ENCODE measurements at places on chromosomes 1 and 21.

GRCh38 chr1:85344256-85344694 lies 67.8 kb upstream of the BCL10 start:
- no peak for DNase-seq

DNA sequence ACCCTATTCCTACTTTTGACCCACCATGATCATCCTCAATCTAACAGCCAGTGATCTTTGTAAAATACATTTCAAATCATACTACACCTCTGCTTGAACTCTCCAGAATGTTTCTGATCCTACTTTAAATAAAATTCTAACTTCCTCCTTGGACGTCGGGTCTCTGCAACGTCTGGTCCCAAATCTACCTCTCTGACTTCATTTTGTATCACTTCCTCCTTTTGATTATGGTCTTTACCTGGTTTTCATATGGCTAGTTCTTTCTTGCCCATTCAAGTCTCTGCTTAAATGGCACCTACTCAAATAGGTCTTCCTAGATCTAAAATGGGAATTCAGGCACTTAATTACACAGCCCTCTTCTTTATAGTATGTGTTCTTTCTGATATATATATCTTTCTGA lies 18.2 kb downstream of the PLPPR4 start:
- DNase-seq, result no peak

GRCh38 chr21:25489673-25490072 lies 117.6 kb downstream of the MRPL39 start:
- no peak for DNase-seq

DNA sequence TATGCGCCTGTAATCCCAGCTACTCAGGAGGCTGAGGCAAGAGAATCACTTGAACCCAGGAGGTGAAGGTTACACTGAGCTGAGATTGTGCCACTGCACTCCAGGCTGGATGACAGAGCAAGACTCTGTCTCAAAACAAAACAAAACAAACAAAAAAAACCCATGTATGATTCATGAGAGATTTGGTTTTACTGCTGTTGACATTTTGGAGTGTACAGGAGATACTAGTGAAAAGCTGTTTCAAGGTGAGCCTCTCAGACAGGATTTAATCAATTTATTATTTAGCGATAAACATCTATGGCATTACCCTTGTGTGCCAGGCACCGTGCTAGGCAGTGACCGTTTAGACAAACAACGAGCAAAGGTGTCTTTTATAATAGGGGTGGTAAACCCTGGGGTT lies 16.5 kb downstream of the LHX4 start:
- no peak for DNase-seq

GRCh38 chr1:153613406-153613805 lies 469 bp upstream of the S100A16 start:
- DNase-seq, result no peak

DNA sequence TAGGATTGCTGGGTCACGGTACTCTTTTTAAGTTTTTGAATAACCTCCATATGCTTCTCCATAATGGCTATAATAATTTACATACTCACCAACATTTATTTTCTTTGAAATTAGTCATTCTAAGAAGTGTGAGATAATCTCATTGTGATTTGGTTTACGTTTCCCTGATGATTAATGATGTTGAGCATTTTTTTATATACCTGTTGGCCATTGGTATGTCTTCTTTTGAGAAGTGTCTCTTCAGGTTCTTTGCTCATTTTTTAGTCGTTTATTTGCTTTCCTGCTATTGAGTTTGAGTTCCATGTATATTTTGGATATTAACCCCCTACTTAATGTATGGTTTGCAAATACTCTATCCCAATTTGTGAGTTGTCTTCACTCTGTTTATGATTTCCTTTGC lies 9.3 kb downstream of the RNF187 start:
- no peak for DNase-seq

GRCh38 chr1:18479454-18479853 lies 1.3 kb upstream of the KLHDC7A start:
- no peak for DNase-seq

DNA sequence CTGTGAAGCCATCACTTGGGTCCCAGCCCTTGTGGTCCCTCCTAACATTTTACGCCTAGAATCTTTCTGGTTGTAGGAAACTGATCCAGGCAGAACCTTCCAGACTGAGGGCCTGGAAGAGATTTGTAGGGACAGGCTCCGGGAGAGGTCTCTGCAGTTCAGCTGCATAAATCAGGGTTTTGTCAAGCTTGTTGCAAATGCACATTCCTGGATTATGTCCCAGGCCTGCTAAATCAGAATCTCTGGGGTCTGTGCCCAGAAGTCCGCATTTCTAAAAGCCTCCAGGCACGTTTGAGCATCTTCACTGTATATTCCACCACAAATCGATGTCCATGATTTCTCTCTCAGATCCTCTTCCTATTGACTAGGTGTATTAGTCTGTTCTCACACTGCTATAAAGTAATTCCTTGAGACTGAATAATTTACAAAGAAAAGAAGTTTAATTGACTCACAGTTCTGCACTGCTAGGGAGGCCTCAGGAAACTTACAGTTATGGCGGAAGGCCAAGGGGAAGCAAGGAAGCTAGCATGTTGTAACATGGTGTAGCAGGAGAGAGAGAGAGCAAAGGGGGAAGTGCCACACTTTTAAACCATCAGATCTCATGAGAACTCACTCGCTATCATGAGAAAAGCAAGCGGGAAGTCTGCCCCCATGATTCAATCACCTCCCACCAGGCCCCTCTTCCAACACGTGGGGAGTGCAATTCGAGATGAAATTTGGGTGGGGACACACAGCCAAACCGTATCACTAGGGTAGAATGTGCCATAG lies 1.2 kb upstream of the FHAD1 start:
- DNase-seq, result no peak

DNA sequence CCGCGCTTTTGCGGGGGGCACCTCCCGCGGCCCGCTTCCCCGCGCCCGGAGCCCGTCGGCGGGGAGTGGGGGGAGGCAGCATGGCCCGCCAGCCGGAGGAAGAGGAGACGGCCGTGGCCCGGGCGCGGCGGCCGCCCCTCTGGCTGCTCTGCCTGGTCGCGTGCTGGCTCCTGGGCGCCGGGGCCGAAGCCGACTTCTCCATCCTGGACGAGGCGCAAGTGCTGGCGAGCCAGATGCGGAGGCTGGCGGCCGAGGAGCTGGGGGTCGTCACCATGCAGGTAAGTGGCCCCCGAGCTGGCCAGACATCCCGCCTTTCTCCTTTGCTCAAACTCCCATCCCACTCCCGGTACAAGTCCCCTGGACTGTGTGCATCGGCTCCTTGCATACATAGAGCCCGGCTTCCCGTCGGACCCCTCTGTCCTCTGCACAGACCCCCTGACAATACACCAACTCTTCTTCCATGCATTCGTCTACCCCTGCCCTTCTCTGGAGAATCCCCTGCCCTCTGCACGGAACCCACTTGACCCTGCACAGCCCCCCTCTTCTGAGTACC lies 812 bp downstream of the CACHD1 start:
- DNase-seq, result peak; percentile 17

DNA sequence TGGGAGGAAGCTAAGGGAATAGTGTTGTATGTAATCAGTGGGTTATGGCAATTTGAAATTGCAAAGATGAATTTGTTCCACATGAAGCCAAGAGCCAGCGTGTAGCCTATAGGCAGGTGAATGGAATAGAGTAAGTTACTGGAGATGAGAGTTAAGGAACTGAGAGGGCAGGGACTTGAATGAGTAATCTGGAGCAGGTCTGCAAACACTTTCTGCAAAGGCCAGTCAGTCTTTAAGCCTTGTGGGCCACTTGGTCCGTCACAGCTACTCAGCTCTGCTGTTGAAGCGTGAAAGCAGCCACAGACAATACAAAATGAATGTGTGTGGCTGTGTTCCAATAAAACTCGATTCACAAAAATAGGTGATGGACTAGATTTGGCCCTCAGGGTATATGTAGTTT lies 29.2 kb downstream of the SZT2 start:
- no peak for DNase-seq

DNA sequence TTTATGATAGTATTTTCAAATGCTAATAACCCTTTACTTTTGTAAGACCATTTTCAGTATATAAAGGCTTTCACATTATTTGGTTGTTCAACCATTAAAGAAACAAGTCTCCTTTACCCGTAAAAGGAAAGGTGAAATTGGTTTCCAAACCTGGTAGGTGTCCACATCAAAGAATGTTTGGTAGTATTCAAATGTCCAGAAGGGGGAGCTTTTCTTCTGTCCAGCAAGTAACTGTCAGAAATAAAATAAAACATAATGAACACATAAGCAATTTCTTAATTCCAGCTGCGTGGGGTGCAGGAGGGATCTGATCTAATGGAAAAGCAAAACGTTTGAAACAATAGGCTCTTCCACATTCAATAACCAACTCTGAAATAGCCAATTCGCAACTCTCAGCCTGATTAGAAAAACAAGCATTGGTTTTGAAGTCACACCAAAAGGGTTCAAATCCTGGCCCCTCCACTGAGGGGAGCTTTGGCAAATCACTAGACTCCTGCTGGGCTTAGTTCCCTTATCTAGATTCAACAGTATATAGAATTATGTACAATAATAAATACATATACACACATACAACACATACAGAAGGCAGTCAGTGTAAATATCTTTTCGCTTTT lies 11.0 kb downstream of the YIPF1 start:
- DNase-seq, result peak; percentile 40

DNA sequence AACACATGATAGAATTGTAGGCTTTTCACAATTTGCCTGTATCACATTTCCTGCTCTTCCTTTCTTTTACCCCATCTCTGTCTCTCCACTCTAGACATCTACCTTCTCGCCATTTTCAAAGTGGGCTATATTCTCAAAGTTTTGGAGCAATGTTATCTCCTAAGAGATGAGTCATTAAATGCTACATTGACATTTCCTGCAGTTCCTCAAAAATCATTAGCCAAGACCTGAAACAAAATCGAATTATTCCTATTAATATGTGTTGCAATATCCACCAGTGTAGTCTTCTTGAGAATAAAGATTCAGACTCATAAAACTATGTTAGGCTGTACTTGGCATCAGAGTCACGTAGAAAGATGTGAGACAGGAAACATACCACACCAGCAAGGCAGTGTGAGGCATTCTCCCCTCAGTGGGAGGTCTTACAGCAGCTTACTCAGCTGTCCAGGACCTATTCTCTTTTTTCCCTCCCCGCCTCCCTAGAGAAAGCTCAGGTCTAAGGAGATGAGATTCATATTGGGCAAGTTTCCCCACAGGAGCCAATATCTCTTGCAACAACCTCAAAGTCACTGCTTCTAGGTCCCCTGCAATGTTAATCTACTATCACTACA lies 38.8 kb downstream of the FRRS1 start:
- no peak for DNase-seq

GRCh38 chr1:119079881-119080280 lies 60.6 kb downstream of the WARS2 start:
- DNase-seq, result no peak

GRCh38 chr1:226988334-226988666 lies 48.2 kb downstream of the COQ8A start:
- no peak for DNase-seq

GRCh38 chr1:30745156-30745833 lies 12.3 kb downstream of the LAPTM5 start:
- no peak for DNase-seq

DNA sequence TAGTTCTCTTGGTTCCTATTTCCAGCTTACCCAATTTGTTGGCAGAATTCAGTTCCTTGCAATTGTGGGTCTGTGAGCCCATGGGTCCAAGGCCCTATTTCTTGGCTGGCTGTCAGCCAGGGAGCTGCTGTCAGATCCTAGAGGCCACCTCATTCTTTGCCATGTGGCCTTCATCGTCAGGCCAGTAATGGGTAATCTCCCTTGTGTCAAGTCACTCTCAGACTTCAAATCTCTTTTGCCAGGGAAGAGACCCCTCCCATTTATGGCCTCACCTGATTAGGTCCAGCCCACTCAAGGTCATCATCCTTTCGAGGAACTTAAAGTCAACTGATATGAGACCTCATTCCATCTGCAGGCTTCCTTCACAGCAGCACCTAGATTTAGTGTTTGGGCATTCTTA lies 17.9 kb downstream of the OBSCN start:
- no peak for DNase-seq

- no peak for DNase-seq
Measured at GRCh38 chr1:30955448-30956015, 47.0 kb upstream of the SDC3 start.

GRCh38 chr1:81323862-81324261 lies 476.9 kb upstream of the ADGRL2 start:
- DNase-seq, result no peak

GRCh38 chr1:174428033-174428432 lies 19.7 kb upstream of the GPR52 start:
- DNase-seq, result no peak

- peak; percentile 34 for DNase-seq
Measured at GRCh38 chr1:27015260-27015659, 2.6 kb upstream of the TENT5B start.

- no peak for DNase-seq
Measured at GRCh38 chr1:40059960-40060750, 19.6 kb downstream of the CAP1 start.

- no peak for DNase-seq
Measured at GRCh38 chr1:67752306-67752705, 67.3 kb downstream of the GADD45A start.

GRCh38 chr1:43123031-43123430 lies 49.1 kb downstream of the EBNA1BP2 start:
- DNase-seq, result no peak

- no peak for DNase-seq
Measured at GRCh38 chr1:25914074-25914995, 8.1 kb upstream of the STMN1 start.

- DNase-seq, result no peak
Measured at GRCh38 chr1:42183957-42184268, 19.4 kb upstream of the GUCA2A start.

DNA sequence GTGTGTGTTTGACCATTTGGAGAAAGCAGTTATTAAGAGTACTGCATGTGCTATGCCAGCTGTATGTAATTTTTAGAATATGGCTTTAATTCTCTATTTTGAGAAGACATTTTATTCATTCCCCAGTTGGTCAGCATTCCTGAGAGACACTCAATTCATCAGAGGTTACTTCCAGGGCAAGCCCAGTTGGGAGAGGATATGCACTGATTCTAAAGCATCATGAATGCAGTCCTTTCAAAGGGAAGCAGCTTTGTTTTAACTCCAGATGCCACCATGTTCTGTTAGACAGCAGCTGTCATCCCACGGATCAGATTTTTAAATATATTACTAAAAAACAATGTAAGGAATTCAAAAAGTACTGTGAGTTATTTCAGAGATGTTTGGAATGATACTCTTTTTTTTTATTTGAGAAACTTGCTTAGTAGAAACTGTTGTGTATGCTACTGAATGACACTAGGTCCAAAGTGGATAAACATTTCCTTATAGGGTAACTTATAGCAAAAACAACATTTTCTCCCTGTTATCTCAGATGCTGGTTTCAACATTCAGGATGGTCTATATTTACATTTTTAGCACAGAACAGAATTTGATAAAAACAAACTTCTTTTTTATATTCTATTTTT lies 149.5 kb upstream of the B3GALT2 start:
- DNase-seq, result no peak
